ENCODE measurements at places on chromosomes 3 and 15.

- no peak for DNase-seq
These were observed 709.4 kb downstream of the SQOR start for GRCh38 chr15:46344115-46344724.

- no peak for DNase-seq
These were observed 4.8 kb downstream of the RASGRP1 start for GRCh38 chr15:38559636-38560307.

DNA sequence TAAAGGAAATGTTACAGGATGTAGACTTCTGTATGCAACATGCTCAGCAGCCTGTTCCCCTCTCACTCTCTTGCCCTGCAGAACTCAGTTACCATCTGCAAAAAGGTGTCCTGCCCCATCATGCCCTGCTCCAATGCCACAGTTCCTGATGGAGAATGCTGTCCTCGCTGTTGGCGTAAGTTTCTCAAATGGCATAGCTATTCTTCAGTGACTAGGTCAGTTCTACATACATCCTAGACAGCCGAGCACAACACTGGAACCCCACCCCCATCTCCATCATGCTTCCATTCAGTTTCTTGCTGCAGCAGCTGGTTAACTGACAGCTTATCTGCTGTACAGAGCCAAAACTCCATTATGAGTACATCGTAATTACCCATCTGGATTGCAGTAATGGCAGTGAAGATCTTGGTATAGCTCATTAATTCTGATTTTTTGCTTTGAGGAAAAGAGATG, 4.5 kb downstream of the THBS1 start:
- peak; percentile 29 for DNase-seq

DNA sequence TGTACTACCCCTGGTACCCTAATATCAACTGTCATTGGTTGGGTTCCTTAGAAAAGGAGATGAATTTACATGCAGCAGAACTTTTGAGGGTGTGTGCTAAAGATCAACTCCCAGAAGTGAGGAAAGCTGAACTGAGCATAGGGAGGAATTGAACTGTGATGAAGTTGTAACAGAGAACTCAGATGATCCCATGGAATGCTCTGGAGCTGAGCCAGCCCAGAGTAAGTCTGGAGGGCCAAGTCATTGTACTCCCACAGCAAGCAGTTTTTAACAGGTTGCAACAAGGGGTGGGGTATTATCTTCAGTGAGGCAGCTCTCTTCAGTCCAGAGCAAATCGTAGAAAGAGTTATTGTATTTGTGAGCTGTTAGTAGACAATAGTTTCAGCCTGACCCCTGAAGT, 572.3 kb downstream of the PYDC2 start:
- DNase-seq, result no peak

DNA sequence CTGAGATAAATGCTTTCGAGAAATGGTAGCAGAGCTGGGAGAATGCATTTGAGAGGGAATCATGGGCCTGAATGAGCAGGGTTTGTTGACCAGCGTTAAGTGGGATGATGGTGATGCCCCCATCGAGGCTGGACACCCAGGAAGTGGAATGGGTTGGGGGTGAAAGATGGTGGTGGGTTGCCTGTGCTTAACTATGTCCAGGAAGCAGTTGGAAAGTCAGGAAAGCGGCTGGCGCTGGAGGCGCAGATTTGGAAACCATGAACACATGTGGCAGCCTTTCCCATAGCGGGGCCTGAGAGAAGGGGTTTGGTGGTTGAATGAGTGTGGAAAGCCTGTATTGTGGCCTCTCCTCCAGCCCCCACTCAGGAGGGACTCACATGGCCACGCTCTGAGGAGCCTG, 80.7 kb downstream of the AAGAB start:
- DNase-seq, result no peak

GRCh38 chr15:46652266-46652665, 1017.4 kb downstream of the SQOR start:
- no peak for DNase-seq

GRCh38 chr3:141939759-141940158, 63.3 kb downstream of the ATP1B3 start:
- no peak for DNase-seq

DNA sequence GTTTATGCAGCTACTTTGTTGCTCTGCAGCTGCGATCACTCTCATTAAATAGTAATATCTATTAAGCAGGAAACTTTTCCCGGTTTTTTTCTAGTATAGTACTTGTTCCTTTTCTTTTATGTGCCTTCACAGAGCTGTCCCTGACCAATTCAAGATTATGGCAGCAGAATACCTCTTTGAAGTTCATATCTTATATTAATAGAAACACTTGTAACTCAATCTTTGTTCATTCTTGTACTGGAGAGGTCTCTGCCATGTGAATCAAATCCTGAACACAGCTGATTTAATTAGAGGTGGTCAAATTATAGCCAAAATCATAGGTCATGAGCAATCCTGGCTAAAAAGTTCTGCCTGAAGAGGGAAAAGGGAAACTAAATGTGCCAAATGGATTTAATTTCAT, 399.0 kb upstream of the ARHGEF26 start:
- DNase-seq, result no peak

GRCh38 chr3:33426068-33426467, 14.1 kb downstream of the UBP1 start:
- no peak for DNase-seq

DNA sequence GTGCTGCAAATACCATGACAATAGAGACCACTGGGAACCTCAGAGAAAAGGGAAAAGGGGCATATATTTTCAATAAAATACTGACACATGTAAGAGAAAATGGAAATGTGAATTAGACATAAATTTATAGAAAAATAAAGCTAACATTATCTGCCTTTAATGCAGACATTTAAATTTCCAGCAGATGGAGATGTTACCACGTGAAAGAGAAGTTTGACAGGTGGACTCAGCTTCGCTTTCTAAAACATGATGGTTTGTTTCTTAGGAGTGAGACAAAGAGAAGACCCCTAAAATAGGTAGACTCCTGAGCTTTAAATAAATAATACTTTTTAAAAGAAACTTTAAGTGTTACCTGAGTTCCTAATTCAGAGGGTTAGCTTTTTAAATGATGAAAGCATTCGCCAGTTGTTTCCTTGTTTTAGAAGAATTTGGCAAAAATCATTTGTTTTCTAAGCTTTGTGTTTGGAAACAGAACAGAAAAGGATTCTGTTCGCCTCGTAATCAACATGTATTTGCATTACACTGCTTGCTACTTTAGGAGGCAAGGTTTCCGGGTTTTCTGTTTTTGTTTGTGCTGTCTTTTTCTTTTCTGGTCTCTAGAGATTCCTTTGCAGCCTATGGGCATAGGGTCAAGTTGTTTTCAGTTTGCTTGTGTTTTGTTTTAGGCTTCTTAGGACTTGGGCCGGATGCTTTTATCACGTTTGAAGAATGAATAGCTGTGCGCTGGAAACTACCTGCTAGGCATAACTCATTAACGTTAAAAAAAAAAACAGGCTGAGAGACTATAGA, 271.4 kb downstream of the THSD4 start:
- DNase-seq, result no peak

DNA sequence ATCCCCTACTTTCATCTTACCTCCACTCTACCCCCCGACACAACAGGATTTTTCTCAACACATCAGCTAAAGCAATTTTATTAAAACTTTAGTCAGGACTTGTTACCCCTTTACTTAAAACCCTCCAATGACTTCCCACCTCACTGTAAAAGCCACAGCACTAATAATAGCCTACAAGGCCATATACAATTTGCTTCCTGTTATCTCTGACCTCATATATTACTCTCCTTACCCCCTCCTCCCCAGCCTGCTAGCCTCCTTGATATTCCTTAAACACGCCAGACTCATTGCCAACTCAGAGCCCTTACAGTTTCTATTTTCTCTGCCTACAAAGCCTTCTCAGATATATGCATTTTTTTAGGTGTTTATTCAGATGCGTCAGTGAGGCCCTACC, 54.4 kb downstream of the DCUN1D1 start:
- no peak for DNase-seq

- DNase-seq, result peak; percentile 54
These were observed 197.5 kb upstream of the C2CD4B start for GRCh38 chr15:62362608-62363007.

- DNase-seq, result no peak
These were observed 221.7 kb upstream of the TLE3 start for GRCh38 chr15:70319466-70319865.

GRCh38 chr15:60928970-60929369, 300.1 kb downstream of the RORA start:
- no peak for DNase-seq

- no peak for DNase-seq
These were observed 153.8 kb upstream of the AZI2 start for GRCh38 chr3:28502397-28502937.

Data from adipocyte (in vitro differentiated cells).